ENCODE measurements at places on chromosomes 1 and 21.

DNA sequence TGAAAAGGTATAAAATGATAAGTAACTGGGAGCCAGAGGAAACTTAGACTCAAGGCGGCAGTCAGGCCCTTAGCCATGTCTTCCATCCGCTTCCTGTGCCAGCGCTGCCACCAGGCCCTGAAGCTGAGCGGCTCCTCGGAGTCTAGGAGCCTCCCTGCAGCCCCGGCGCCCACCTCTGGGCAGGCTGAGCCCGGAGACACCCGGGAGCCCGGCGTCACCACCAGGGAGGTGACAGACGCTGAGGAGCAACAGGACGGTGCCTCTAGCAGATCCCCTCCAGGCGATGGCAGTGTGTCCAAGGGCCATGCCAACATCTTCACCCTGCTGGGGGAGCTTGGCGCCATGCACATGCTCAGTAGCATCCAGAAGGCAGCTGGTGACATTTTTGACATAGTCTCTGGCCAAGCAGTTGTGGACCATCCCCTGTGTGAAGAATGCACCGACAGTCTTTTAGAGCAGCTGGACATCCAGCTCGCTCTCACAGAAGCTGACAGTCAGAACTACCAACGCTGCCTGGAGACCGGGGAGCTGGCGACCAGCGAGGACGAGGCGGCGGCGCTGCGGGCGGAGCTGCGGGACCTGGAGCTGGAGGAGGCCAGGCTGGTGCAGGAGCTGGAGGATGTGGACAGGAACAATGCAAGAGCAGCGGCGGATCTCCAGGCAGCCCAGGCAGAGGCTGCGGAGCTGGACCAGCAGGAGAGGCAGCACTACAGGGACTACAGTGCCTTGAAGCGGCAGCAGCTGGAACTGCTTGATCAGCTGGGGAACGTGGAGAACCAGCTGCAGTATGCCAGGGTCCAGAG, at the start of gene BECN2:
Gene BECN2 (plus strand): TSS at position 76 of the 803 bp plus-strand sequence. CDS start 0 bp downstream, at position 76.
- DNase-seq: peak; percentile 52

- no peak for DNase-seq
Observed at GRCh38 chr1:198584163-198584562, 43.7 kb upstream of the ATP6V1G3 start.

- DNase-seq: no peak
Observed at GRCh38 chr1:183604038-183604808, 14.0 kb upstream of the NCF2 start.

- no peak for DNase-seq
Observed at GRCh38 chr1:93474321-93474720, 26.4 kb downstream of the FNBP1L start.

GRCh38 chr1:6248161-6248776, 4.3 kb downstream of the HES3 start:
- no peak for DNase-seq

DNA sequence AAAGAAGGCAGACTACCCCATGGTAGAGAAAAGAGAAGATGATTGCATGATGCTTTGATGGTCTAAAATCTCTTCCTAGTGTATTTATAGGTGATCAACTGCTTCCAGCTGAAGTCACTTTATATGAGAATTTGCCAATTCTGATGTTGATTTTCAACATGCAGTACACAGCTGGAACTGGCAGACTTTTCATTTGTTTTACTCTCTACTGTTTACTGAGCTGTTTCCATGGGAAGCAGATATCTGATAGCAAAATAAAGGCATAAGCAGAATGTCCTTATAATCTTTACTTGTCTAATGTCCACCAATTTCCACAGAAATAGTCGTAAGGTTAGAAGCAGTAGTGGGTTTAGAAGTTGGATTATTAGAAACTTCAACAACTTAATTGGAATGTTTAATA, 74.9 kb downstream of the SYDE2 start:
- DNase-seq: no peak

GRCh38 chr1:97384294-97384968, 536.4 kb downstream of the DPYD start:
- peak; percentile 43 for DNase-seq

- peak; percentile 53 for DNase-seq
Observed at GRCh38 chr1:37477198-37477931, 3.0 kb downstream of the ZC3H12A start.

DNA sequence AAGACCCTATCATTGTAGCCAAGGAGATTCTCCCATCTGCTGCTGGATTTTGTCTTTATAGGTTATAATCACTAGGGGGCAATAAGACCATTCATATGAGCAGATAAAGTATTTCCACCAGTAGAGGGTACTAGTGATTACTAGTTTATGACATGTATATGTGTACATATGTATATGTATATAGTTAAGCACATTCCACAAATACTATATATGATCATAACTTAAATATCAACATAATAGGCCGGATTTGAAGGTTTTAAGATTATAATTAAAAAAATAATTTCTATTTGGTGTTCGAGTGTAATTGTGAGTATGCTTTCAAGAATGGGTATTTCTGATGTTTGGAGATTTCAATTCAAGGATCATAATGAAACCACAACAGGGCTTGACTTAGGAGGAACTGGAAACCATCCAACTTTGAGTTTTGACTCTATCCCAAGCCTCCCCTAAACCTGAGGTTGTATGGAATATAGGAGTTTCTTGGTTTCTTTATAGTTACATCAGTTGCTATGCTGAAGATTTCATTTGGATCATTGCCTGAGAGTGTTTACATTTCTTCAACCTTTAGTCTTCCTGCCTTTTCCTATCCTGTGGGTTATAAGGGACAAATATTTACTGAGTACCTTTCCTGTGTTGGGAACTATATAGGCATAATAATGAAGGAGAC, 16.9 kb downstream of the TCEANC2 start:
- DNase-seq: peak; percentile 96

DNA sequence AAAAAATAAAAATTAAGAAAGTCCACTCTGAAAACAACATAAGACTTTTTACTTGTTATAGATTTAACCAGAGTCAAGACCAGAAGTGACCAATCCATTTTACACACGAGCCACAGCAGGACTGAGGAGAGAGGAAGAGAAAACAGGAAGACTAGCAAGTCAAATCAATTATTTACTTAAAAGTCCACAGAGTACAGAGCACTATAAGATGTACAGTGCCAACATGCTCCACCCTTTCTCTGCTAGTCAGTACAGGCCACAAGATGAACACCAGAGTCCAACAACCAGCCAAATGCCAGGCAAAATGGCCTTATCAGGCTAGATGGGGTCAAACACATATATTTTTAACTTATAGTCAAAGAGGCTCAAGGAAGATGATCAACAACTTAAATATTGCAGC, 19.5 kb downstream of the LUZP1 start:
- no peak for DNase-seq

DNA sequence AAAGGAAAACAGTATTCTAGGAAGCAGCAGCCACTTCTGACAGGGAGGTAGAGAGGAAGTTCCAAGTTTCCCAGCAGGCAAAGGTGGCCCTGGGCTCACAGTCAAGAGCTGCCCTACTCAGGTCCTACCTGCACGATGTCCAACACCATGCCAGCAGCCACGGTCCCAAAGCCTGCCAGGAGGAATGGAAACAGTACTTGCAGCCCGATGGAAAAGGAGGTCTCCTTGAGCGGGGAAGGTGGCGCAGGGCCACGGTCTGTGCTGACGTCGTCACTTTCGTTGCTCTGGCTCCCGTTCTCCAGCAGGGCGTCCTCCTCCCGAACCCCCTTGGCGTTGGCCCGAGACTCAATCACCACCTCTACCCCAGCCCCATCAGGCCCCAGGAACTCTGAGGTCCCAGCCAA, 3.1 kb downstream of the SLC41A1 start:
- no peak for DNase-seq

GRCh38 chr1:48789903-48790302, 13.2 kb upstream of the BEND5 start:
- no peak for DNase-seq

- peak; percentile 73 for DNase-seq
Observed at GRCh38 chr1:44947063-44947773, 39.2 kb downstream of the EIF2B3 start.

DNA sequence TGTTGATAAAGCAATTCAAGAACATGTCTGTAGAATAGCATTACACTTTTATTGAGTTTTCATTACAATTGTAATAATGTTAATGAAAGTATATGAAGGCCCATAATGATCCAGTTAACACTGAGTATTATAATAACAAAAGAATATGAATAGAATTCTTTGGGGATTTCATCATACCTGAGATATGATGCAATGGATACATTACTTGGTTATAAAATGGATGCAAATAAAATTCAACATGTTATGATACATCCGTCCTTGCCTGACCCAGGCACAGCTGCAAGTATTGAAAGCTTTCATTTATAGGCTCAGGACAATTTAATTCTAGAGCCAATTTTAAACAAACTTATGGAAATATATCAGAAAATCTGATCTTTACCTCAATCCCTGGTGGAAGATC, 8.2 kb upstream of the KCNA3 start:
- DNase-seq: no peak

GRCh38 chr1:107933736-107934135, 31.2 kb downstream of the VAV3 start:
- no peak for DNase-seq

DNA sequence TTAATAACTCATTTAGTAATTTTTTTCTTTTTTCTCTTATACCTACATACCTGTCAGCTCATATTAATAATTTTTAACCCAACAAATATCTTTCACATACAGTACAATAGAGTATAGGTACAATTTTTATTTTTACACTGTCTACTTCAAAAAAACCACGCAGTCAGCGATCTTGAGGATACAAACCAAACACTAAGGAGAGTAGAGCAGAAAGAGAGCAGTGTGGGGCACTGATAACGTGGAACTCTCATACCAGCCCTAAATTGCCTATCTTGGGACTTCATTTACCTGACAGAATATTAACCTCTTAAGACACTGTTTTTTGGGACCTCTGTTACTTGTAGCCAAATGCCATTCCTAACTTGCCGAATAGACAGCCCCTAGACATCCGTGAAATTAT, 5.5 kb downstream of the TRMT1L start:
- DNase-seq: no peak

- no peak for DNase-seq
Observed at GRCh38 chr21:33872881-33873515, 42.6 kb downstream of the ATP5PO start.

DNA sequence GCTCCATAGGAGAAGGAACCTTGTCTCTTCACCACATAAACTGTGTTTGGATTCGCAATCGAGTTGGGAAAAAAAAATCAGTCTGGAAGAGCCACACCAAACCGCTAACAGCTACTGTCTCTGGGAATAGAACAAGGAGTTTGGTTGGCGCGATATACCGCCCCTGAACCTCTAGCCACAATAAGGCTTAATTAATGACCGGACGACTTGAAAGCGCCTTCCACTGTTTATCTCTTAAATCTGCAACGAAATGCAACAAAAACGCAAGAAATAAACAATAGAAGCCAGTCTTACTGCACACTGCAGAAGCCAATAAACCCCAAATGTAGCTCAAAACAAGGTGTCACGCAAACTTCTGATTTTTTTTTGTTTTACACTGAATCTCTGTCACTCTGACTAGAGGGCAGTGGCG, 10.9 kb downstream of the BTBD19 start:
- no peak for DNase-seq

- peak; percentile 98 for DNase-seq
Observed at GRCh38 chr1:40709100-40709801, 17.7 kb downstream of the NFYC start.

DNA sequence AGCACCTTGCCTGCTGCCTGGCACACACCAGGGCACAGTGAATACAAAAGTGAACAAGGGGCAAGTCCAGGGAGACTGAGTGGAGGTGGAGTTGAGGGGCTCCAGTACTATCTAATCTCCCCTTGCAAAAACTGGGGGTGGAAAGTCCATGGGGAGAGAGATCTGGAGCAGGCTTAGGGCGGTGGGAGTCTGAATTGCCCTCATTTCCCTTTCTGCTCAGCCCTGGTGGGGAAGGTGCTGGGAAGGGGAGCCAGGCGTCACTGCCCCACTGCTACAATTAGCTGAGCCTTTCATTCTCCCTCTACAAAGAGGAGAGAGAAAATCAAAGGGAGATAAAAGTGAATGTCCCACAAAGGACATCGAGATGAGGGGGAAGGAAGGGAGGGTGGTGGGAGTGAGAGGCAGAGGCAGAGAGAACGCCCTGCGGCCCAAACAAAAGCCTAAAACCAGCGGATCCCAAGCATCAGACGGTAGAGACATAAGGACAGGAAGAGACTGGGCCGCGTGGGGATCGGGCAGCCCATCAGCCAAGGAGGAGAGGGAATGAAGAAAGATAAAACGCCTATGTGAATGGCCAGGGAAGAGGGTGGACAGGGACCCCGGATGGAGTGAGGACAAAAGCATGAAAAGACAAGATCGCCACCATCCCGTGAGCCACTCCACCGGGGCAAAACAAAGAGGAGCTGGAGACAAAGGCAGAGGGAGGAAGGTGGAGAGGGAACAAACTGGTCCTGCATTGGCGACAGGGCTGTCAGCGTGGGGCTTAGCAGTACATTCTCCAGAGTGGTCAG, 46.8 kb upstream of the SOX13 start:
- no peak for DNase-seq

GRCh38 chr1:94275083-94275482, 37.7 kb upstream of the ARHGAP29 start:
- no peak for DNase-seq

- no peak for DNase-seq
Observed at GRCh38 chr21:33940164-33940880, 24.7 kb upstream of the ATP5PO start.

DNA sequence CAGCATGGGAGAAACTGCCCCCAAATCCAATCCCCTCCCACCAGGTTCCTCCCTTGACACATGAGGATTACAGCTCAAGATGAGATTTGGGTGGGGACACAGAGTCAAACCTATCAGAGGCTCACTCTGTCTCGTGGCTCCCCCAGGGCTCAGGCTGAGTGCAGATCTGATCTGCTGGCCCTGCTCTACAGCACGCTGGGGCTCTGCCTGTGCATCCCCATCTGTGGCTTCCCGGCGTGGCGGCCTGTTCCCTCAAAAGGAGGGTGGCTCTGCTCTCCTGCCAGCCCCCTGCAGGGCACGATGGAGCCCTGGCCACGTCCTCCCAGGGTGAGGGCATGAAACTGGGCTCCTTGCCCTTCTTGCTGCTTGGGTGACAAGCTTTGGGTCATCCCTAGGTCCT, 19.8 kb upstream of the SMYD3 start:
- DNase-seq: peak; percentile 55

DNA sequence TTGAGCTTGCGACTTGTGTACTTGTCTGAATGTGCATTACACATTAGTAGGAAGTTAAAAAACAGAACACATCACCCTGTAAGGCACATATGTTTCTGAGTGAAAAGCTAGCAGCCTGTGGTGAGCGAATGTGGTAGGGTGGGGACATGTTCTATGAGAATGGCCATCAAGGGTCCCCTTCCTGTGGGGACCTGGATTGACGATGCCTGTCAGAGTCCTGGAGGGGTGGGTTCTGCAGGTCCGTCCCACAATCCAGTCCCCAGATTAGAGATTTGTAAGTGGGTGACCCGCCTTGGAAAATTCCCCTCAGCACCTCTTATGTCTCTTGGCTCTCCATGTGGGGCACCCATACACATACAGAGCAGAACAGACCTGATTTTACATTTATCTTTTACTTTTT, 40.0 kb downstream of the MTARC1 start:
- no peak for DNase-seq

Data from NCI-H82 (cell line).